Cerebellum (tissue), 4 donors: ENCODE measurements at places on chromosomes 16 and 17.

- DNase-seq, result no peak
These were observed 22.0 kb downstream of the WNT3 start for GRCh38 chr17:46796524-46796923.

GRCh38 chr16:20883554-20884239 lies 16.5 kb downstream of the DCUN1D3 start:
- DNase-seq, result no peak

DNA sequence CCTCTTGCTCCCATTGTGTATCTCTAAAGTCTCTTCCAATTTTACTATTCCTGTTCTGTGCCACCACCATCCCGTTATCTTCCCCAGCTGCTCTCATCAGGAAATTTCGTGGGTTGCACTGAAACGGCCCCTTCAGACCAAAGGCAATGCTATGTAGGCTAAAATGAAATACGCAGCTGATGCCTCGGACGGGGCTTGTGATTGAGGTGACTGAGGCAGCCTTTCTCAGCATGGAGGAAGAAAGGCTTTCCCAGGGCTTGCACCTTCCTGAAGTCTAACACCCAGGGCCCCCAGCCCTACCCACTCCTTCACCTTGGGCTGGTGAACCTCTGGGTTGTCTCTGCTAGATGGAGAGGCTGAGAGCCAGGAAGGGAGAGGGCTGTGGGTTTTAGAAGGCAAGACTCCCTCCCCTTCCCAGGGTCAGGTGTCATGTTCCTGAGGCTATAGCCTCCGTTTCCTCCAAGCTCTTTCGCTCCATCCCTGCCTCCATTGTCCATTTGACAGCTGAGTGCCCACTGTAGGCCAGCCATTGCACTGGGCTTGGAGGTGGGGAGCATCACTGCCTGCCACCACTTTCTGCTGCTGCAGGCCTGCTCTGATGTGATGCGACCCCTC lies 7.8 kb downstream of the CCDC200 start:
- DNase-seq, result no peak

- no peak for DNase-seq
These were observed 179.8 kb downstream of the KATNIP start for GRCh38 chr16:27729516-27730304.

GRCh38 chr16:75288596-75289120 lies 37.2 kb upstream of the BCAR1 start:
- DNase-seq, result no peak

DNA sequence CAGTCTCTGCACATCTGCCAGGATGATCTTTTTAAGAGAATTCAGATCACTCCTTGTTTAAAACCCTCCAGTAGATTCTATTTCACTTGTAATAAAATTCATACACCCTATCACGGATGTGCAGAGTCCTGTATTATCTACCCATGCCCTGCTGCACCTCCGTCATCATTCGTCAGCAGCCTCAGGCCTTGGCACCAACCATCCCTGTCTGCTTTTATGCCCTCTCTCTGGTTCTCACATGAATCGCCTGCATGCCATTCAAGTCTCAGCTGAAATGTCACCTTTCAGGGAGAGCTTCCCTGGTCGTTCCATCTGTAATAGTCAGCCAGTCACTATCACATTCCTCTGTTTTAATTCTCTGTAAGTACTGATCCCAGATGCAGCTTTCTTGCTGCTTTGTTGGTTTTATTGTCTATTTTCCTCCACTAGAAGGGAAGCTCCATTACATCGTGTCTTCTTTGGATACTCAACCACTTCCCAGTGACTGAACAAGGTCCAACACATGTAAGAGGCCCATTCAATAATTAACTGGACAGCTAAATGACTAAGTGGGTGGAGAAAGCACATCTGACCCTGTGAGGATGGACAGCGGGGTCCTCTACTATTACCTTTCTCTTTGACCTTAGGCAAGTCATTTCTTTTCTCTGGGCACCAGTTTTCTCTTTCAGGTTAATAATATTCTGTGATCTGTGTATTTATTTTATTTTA lies 81.2 kb upstream of the GOT2 start:
- DNase-seq, result no peak

DNA sequence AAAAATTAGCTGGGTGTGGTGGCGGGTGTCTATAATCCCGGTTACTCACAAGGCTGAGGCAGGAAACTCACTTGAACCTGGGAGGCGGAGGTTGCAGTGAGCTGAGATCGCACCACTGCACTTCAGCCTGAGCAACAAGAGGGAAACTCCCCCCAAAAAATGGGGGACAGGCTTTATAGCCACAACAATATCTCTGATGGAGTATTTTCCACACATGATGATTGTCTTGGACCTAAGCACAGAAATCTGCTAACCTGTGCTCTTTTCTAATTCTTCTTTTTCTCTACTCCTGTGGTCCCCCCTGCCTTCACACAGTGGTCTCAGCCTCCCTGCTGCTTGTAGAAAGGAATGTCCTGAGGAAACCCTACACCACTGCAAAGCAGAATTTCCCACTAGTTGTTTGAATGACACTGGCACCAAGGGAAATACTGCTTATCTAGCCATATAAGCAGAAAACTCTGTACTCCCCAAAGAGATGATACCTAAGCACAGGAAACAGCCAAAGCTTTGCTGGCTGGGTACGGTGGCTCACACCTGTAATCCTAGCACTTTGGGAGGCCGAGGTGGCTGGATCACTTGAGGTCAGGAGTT lies 117.6 kb downstream of the USP31 start:
- no peak for DNase-seq

DNA sequence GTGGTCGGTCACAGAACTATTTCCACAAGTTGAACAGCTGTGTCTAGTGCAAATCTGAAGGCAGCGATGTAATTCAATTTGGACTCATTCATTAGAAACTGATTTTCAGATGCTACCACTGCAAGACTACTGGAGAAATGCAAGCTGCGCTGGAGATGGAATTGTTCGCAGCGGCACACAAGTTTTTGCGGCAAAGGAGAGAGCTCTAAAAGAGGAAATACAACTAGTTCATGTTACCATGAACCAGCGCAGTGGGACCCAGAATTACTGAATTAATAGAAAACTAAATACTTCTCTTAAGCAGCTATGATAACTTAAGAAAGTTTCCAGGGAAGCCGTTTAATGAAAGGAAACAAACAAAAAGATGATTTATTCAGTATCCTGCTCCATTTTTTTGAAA lies 1.9 kb downstream of the CREBBP start:
- no peak for DNase-seq
